ENCODE measurements at places on chromosomes 2 and 18. TPM values are rescaled to one million over a fixed set of nuclear protein-coding genes. Genes with fewer than 3 reads are reported as not detected.

DNA sequence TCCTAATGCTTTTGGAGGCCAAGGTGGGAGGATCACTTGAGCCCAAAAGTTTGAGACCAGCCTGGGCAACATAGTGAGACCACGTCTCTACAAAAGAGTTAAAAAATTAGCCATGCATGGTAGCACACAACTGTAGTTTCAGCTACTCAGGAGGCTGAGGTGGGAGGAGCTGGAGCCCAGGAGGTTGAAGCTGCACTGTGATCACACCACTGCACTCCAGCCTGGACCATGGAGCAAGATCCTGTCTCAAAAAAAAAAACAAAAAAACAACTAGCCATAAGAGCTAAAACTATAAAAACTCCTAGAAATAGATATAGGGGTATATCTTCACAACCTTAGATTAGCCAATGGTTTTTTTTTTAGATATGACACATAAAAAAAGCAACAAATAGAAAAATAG lies 16.9 kb upstream of the COL6A3 start:
- no peaks in the 10 kb centered on the region for H3K27me3 ChIP-seq
- peaks cover 3% of the 10 kb centered on the region for H3K4me1 ChIP-seq
- no peaks in the 10 kb centered on the region for H3K36me3 ChIP-seq
- H3K27ac ChIP-seq = no peak overlapping the region
- no peak for DNase-seq

DNA sequence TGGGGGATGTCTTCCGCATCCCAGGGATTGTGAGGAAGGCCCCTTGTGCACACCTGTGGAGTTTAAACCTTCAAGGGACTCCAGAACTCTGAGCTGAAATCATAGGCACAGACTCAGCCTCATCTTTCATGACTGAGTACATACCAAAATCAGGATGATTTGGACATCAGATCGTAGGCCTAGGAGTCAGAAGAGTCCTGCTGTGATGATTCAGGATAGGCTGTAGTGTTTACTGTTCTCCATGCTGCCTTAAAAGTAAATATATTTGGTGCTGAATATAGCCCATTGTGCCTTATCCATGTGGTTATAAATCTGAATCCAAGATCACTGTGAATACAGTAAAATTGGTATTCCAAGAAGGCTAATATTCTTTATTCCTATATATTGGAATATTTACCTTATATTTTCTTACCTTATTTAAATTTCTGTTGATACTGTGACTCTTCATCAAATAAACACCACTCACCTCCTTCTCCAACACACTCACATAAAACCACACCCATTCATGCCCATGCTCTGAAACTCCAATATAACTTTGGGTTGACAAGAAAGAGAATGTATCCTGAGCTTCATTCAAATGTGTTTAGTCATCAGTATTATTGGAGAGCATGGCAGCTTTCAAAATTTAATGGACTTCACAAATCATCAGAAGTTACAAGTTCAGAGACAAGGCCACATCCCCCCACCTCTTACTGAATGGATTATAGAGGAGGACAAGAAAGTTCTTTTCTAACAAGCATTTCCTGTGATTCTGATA lies 561.4 kb upstream of the LINC00305 start:
- H3K27me3 ChIP-seq = no peaks in the 10 kb centered on the region
- DNase-seq = no peak
- no peak overlapping the region for H3K27ac ChIP-seq
- H3K36me3 ChIP-seq = no peaks in the 10 kb centered on the region
- H3K4me1 ChIP-seq = no peaks in the 10 kb centered on the region

DNA sequence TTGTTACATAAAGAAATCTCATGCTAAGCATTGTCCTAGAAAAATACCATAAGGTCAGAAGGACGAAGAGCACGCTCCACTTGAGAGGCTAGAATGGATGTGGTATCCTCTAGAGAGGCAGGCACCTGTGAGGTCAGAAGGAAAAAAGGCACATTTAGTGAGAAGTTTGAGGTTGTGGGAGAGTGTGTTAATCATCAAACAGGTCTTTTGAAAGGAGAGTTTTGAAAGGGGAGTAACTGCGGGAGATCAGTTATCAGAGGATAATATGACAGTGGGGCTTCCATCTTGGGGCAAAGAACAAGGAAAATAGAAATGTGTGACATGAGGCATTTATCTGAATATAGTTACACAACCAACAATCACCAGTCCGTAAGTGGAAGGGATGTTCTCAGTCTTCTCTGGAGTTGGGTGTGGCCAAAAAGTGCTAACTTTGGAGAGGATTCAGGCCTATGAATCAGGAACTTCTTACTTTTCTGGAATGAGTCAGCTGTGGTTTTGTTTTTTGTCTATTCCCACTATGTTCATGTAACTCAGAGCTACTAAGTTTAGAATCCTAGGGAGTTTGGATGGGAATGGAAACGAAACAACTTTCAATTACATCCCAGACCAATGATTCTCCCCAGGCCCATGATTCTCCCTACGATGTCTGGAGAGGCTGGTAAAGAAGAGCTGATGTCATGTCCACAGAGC lies 451.4 kb upstream of the ST6GAL2 start:
- H3K27me3 ChIP-seq = no peaks in the 10 kb centered on the region
- no peaks in the 10 kb centered on the region for H3K4me1 ChIP-seq
- no peak overlapping the region for H3K27ac ChIP-seq
- no peaks in the 10 kb centered on the region for H3K36me3 ChIP-seq
- no peak overlapping the region for H3K4me3 ChIP-seq

DNA sequence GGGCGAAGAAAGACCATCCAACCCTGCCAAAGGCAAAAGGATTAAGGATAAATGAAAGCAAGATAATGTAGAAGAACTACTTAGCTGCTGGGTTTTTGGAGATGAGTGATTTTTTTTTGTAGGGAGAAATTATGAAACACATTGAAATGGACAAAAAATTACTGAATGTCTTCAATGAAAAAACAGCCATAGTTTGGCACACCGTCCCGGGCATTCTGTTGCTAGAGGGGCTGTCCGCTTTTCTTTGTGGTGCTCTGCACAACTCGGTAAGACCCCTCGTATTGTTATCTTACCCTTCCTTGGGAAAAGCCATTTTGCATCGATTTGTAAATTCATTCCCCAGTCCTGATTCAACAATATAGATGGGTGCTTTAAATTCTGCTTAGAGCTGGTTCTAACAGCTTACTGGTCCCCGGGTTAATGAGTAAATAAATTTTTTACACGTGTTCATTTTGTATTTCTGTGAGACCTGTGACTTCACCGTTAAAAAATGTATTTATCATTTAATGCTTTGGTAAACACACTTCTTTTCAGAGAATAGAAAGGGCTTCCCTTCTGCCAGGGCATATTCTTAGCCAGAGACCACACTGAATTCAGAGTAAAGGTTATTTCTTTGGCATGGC lies 912 bp upstream of the LAPTM4A start:
- peak overlapping the region; percentile 87 for H3K4me3 ChIP-seq
- peak overlapping the region; percentile 98 for H3K27ac ChIP-seq
- H3K36me3 ChIP-seq = no peaks in the 10 kb centered on the region
- no peaks in the 10 kb centered on the region for H3K4me1 ChIP-seq
- no peak for DNase-seq
- H3K27me3 ChIP-seq = no peaks in the 10 kb centered on the region

- H3K4me3 ChIP-seq = no peak overlapping the region
- no peaks in the 10 kb centered on the region for H3K36me3 ChIP-seq
- no peaks in the 10 kb centered on the region for H3K27me3 ChIP-seq
- H3K4me1 ChIP-seq = peaks cover 2% of the 10 kb centered on the region
Observed at GRCh38 chr2:48510329-48510728, 19.6 kb upstream of the STON1 start.

DNA sequence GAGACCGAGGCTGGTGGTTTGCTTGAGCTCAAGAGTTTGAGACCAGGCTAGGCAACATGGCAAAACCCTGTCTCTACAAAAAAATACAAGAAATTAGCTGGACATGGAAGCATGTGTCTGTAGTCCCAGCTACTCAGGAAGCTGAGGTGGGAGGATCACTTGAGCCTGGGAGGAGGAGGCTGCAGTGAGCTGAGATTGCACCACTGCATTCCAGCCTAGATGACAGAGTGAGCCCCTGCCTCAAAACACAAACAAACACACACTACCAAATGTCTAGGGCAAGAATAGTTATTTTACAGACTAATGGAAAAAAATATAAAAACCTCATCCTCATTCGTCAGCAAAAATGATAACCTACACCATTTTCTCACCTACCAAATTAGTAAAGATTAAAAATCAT lies 15.3 kb downstream of the BUB1 start:
- no peaks in the 10 kb centered on the region for H3K4me1 ChIP-seq
- H3K4me3 ChIP-seq = no peak overlapping the region
- H3K27me3 ChIP-seq = no peaks in the 10 kb centered on the region
- DNase-seq = no peak
- H3K27ac ChIP-seq = no peak overlapping the region
- no peaks in the 10 kb centered on the region for H3K36me3 ChIP-seq

GRCh38 chr18:73879766-73880165 lies 267.9 kb downstream of the FBXO15 start:
- H3K27me3 ChIP-seq = no peaks in the 10 kb centered on the region
- no peak overlapping the region for H3K27ac ChIP-seq
- H3K36me3 ChIP-seq = no peaks in the 10 kb centered on the region
- H3K4me1 ChIP-seq = no peaks in the 10 kb centered on the region
- no peak overlapping the region for H3K4me3 ChIP-seq

- no peak overlapping the region for H3K4me3 ChIP-seq
- no peaks in the 10 kb centered on the region for H3K4me1 ChIP-seq
- no peaks in the 10 kb centered on the region for H3K36me3 ChIP-seq
- H3K27ac ChIP-seq = no peak overlapping the region
- DNase-seq = no peak
Observed at GRCh38 chr2:107376909-107377308, 449.8 kb upstream of the RGPD4 start.

- no peaks in the 10 kb centered on the region for H3K4me1 ChIP-seq
- no peak overlapping the region for H3K27ac ChIP-seq
- H3K4me3 ChIP-seq = no peak overlapping the region
- no peaks in the 10 kb centered on the region for H3K36me3 ChIP-seq
- no peak for DNase-seq
- no peaks in the 10 kb centered on the region for H3K27me3 ChIP-seq
Observed at GRCh38 chr2:88195246-88195645, 25.1 kb downstream of the THNSL2 start.

DNA sequence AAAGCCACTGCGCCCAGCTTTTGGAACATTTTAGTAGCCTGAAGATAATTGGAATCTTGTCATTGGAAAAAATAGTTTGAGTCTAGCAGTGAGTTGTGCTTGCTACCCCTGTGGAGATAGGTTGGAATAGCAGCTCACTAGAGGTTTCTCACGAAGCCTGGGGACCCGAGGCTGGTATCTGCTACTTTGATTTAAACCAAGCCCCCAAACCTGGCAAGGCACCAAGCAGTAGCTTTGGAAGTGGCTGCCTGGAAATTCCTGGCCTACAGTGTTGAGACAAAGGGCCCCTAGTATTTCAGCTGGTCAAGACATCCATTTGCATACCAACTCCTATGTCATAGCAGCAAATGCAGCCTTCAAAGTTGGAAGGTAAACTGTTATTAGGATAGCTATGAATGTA lies 42.1 kb downstream of the NOP58 start:
- H3K36me3 ChIP-seq = no peaks in the 10 kb centered on the region
- no peaks in the 10 kb centered on the region for H3K27me3 ChIP-seq
- H3K4me1 ChIP-seq = no peaks in the 10 kb centered on the region

GRCh38 chr2:164060031-164060430 lies 324.2 kb upstream of the FIGN start:
- DNase-seq = no peak
- no peaks in the 10 kb centered on the region for H3K27me3 ChIP-seq
- H3K36me3 ChIP-seq = no peaks in the 10 kb centered on the region
- H3K4me3 ChIP-seq = no peak overlapping the region

GRCh38 chr2:64018701-64019082 lies 536 bp downstream of the VPS54 start:
- peak overlapping the region; percentile 86 for H3K4me3 ChIP-seq
- H3K36me3 ChIP-seq = no peaks in the 10 kb centered on the region
- DNase-seq = peak; percentile 38
- H3K27me3 ChIP-seq = no peaks in the 10 kb centered on the region
- no peaks in the 10 kb centered on the region for H3K4me1 ChIP-seq

DNA sequence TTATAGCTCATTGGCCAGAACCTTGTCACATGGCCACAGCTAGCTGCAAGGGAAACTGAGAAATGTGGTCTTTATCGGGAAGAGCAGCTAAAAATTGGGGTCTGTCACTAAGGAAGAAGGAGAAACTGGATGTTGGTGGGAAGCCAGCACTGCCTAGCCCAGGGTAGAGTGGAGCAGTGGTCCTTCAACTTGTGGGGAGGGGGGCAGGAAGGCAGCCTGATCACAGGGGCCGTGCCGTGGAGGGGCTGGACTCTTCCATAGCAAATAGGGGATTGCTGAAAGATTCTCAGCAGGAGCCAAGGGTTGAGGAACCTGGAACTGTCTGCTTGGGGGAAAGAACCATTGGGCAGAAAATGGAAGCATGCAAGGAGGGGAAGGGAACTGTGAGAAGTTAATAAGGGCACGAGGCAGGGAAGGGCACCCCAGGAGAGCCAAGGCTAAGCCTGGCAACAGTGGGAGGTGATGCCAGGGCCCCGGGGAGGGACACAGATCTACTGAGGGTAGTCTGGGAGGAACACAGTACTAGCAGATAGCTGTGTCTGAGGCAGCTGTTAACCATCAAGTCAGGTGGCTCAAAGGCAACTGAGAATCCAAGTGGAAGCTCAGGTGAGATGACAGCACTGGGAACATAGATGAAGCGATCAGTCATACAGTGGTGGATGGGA lies 5.9 kb upstream of the NEURL3 start:
- no peaks in the 10 kb centered on the region for H3K36me3 ChIP-seq
- no peak for DNase-seq

GRCh38 chr2:190050001-190050400 lies 12.5 kb downstream of the MSTN start:
- H3K36me3 ChIP-seq = no peaks in the 10 kb centered on the region
- DNase-seq = no peak
- H3K27me3 ChIP-seq = no peaks in the 10 kb centered on the region

DNA sequence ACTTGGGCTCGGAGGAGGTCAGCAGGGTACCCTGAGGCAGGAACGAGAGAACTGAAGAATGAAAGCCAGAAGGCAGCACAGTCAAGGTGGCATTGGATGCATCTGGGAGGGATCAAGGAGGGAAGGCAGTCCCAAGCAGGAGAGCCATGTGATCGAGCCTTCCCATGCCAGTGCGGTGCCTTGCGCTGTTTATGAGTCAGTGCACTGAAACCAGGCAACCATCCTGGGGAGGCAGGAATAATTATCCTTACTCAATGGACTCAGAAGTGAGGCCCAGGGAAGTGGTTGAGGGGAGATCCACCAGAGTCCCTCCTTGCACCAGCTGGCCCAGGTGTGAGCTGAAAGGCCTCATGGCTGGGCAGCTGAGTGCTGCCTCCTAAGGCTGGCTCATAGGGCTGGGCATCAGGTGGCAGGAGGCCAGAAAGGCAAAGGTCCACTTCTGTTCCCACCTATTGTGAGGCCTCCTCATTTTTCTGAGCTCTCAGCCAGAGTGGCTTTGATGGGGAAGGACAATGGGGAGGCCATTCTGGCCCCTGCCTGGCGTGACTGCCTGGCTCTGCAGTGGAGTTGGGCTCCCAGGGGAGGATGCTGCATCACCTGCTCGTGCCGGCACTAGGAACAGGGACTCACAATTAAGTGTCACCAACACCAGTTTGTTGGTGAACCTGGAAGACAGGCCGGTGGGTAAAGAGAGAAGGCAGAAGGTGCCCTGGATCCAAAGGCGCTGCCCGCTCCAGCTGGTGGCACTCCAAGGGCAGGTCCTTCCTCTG lies 82.3 kb downstream of the TFCP2L1 start:
- no peaks in the 10 kb centered on the region for H3K4me1 ChIP-seq
- no peak for DNase-seq
- H3K27me3 ChIP-seq = no peaks in the 10 kb centered on the region

ANKRD30B gene
- 2.5 TPM for total RNA-seq

SMCHD1 gene
- total RNA-seq = 56.0 TPM

LOXHD1 gene
- not detected for total RNA-seq

LINC00305 gene
- not detected for total RNA-seq

TLX2 gene
- total RNA-seq = 0.97 TPM

FAM228A gene
- total RNA-seq = 0.55 TPM

DSG2 gene
- 63.2 TPM for total RNA-seq

Measured in prostate gland (tissue), 2 donors.